Glutamatergic neuron (in vitro differentiated cells): ENCODE measurements at places on chromosomes 5 and 9.

DNA sequence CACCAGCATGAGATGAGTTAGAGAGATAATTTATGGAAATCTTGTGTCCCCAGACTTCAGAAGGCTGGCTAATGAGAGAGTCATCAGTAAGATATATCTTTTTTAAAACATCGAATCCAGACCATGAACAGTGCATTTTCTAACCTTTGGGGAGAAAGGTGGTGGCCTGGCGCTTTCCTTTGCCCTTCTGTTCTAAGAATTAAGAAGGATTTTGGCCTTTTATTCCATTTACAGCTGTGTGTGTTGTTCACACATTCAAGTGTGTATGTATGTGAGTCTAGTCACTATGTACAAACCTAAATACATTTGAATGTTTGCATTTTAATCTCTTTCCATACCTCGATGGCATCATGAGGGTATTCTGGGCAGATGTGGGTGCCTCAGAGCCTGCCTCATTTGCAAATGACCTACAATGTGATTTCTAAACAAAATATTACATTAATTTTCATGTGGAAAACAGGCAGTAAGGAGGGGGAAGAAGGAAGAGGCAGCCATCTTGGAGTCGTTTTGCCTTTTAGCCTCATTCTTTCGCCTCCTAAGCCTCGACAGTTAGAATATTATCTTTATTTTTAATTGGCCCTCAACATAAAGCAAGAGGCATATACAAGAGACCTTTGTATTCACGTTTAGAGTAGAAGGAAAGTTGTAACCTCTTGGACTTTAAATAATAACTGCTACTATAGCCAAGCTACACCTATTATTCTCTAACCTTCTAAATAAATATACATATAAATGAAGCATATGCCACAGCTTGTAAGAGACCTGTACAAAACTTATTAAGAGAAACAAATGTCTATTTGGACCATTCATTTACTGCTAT, 125.3 kb upstream of the TMEM161B start:
- no peak overlapping the region for H3K27ac ChIP-seq
- peaks cover 38% of the 10 kb centered on the region for H3K4me1 ChIP-seq
- peaks cover 10% of the 10 kb centered on the region for H3K27me3 ChIP-seq
- no peaks in the 10 kb centered on the region for H3K36me3 ChIP-seq
- DNase-seq = no peak

GRCh38 chr9:116327701-116328405, 174.3 kb downstream of the PAPPA start:
- no peak overlapping the region for H3K4me3 ChIP-seq
- H3K4me1 ChIP-seq = peaks cover 4% of the 10 kb centered on the region
- H3K36me3 ChIP-seq = no peaks in the 10 kb centered on the region
- no peak overlapping the region for H3K27ac ChIP-seq
- DNase-seq = no peak
- no peaks in the 10 kb centered on the region for H3K27me3 ChIP-seq

- no peaks in the 10 kb centered on the region for H3K27me3 ChIP-seq
- H3K4me3 ChIP-seq = no peak overlapping the region
- H3K4me1 ChIP-seq = no peaks in the 10 kb centered on the region
Observed at GRCh38 chr9:90268613-90269012, 374.0 kb downstream of the DIRAS2 start.

DNA sequence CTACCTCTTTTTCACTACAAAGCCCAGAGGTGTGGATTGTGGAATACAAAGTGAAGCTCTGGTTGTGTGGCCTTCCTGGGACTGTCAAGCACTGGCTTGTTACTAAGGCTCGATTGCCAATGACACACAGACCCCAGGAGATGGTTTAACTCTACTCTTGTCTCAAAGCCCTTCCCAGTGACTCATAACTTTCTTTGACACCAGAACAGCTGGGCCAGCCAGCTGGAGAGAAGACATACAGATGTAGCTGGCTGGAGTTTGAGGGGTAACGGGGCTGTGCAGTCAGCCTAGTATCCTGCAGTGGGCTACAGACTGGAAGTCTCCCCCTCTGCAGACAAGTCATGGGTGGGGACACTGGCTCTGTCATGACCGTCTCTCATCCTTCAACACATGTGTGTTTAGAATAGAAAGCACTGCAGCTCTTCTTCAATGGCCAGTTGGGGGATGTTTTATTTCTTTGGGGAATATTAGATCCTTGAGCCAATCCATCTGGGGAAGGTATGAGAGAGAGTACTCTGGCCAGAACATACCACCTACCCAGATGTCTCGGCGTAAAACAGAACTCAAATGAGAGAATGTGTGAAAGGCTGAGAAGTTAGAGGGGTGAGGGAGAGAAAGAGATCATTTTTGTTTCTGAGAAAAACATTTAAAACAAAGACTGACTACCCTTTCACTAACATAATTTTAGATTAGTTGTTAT, 53.3 kb downstream of the SEMA6A start:
- peak overlapping the region; percentile 74 for H3K4me3 ChIP-seq
- H3K36me3 ChIP-seq = no peaks in the 10 kb centered on the region
- DNase-seq = no peak
- H3K4me1 ChIP-seq = peaks cover 84% of the 10 kb centered on the region
- peaks cover 8% of the 10 kb centered on the region for H3K27me3 ChIP-seq

DNA sequence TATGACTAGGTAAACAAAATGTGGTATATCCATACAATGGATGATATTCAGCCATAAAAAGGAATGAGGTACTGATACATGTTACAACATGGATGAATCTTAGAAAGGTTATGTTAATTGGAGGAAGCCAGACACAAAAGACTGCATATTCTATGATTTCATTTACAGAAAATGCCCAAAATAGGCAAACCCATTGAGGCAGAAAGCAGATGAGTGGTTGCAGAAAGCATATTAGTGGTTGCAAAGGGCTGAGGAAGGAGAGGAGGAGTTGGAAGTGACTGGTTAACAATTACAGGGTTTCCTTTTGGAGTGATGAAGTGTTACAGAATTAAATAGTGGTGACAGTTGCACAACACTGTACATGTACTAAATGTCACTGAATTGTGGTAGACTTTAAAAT, 17.7 kb downstream of the PLGRKT start:
- no peak overlapping the region for H3K27ac ChIP-seq
- no peaks in the 10 kb centered on the region for H3K27me3 ChIP-seq
- no peaks in the 10 kb centered on the region for H3K4me1 ChIP-seq
- H3K36me3 ChIP-seq = no peaks in the 10 kb centered on the region
- no peak for DNase-seq

- no peak for DNase-seq
- no peaks in the 10 kb centered on the region for H3K4me1 ChIP-seq
- H3K27me3 ChIP-seq = no peaks in the 10 kb centered on the region
- H3K27ac ChIP-seq = no peak overlapping the region
Observed at GRCh38 chr9:71924576-71924975, 13.1 kb downstream of the C9orf85 start.

- no peak for DNase-seq
- peaks cover 6% of the 10 kb centered on the region for H3K4me1 ChIP-seq
- no peak overlapping the region for H3K4me3 ChIP-seq
- no peaks in the 10 kb centered on the region for H3K36me3 ChIP-seq
- no peaks in the 10 kb centered on the region for H3K27me3 ChIP-seq
Observed at GRCh38 chr5:3288325-3288724, 307.3 kb upstream of the IRX1 start.

DNA sequence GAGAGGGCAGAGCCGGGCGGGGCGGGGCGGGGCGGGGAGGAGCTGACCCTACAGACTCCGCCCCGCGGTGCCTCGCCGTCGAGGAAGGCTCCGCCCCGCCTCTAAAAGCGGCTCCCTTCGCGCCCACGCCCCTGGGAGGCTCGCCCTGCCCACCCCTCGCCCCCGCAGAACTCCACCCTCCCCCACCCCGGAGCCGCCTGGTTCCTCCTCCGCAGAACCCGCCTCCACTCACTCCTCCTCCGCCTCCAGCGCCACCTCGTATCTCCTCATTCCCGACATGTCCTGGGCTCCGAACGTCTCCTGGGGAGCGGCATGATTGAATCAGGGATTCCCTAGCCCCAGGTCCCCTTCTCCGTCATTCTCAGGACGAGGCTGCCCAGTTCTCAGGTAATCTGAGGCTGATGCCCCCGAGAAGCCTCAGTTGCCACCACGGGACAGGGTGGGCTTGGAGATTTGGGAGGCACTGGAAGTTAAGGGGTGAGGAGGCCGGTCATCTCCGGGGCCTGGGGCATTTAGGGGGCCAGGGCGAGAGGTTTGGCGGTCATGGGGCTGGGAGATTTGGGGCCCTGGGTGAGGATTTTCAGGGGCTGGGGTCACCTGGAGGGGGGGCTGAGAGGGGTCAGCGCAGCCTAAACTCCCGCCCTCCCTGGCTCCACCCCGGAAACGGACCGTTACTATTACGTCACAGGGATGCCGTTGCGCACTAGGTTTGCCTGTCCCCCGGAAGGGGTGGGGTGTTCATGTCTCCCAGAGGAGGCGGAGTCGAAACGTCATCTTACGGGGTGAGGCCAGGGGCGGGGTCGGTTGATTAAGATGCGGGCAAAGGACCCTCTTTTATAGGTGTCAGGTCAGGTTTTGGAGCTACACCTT, 3.2 kb upstream of the CCL27 start:
- peaks cover 7% of the 10 kb centered on the region for H3K36me3 ChIP-seq
- peaks cover 5% of the 10 kb centered on the region for H3K27me3 ChIP-seq
- DNase-seq = peak; percentile 94
- H3K27ac ChIP-seq = peak overlapping the region; percentile 72

- H3K27me3 ChIP-seq = no peaks in the 10 kb centered on the region
- no peaks in the 10 kb centered on the region for H3K36me3 ChIP-seq
- H3K4me3 ChIP-seq = no peak overlapping the region
- H3K27ac ChIP-seq = no peak overlapping the region
Observed at GRCh38 chr9:87829756-87830155, 52.9 kb upstream of the SPATA31E1 start.

DNA sequence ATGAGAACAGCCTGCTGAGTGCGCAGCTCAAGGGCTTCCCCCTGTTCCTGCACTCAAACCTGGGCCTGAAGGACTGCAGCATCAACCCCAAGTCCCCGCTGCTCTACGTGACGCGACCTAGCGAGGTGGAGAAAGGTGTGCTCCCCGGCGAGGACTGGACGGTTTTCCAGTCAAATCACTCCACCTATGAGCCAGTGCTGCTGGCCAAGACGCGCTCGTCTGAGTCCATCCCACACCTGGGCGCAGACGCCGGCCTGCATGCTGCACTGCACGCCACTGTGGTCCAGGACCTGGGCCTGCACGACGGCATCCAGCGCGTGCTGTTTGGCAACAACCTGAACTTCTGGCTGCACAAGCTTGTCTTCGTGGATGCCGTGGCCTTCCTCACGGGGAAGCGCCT, 19.9 kb downstream of the NDST1 start:
- no peak overlapping the region for H3K4me3 ChIP-seq
- peaks cover 3% of the 10 kb centered on the region for H3K27me3 ChIP-seq
- no peak for DNase-seq
- H3K36me3 ChIP-seq = no peaks in the 10 kb centered on the region
- H3K27ac ChIP-seq = no peak overlapping the region

- peak overlapping the region; percentile 91 for H3K4me3 ChIP-seq
- peaks cover 10% of the 10 kb centered on the region for H3K36me3 ChIP-seq
- H3K27ac ChIP-seq = no peak overlapping the region
Observed at GRCh38 chr9:93574900-93575795, 1.2 kb upstream of the PHF2 start.

GRCh38 chr5:15472116-15472515, 27.9 kb upstream of the FBXL7 start:
- H3K27me3 ChIP-seq = no peaks in the 10 kb centered on the region
- H3K27ac ChIP-seq = no peak overlapping the region
- H3K4me1 ChIP-seq = no peaks in the 10 kb centered on the region
- DNase-seq = no peak
- no peak overlapping the region for H3K4me3 ChIP-seq

- H3K27ac ChIP-seq = no peak overlapping the region
- no peak for DNase-seq
- H3K36me3 ChIP-seq = peaks cover 17% of the 10 kb centered on the region
- no peaks in the 10 kb centered on the region for H3K4me1 ChIP-seq
- H3K4me3 ChIP-seq = no peak overlapping the region
- peaks cover 4% of the 10 kb centered on the region for H3K27me3 ChIP-seq
Observed at GRCh38 chr9:135392511-135392910, 87.1 kb upstream of the PPP1R26 start.

DNA sequence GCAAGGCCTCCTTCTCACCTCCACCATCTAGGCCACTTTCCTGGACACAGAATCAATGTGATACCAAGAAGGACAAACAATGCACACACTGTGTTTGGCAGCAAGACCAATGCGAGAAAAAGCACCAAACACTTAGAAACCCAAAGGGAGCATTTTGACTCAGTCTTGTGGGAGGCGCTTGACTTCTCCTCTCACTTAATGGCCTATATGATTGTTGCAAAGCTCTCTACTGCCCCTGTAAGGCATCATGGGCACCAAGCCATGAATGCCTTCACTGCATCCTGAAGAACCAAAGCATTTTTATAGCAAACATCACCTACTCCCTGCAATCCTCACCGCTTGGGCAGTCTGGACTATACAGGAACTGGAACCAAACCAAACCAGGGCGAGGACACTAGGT, 57.5 kb downstream of the CDH6 start:
- H3K27me3 ChIP-seq = peaks cover 2% of the 10 kb centered on the region
- peaks cover 12% of the 10 kb centered on the region for H3K36me3 ChIP-seq
- no peak for DNase-seq
- H3K4me3 ChIP-seq = no peak overlapping the region

GRCh38 chr5:65663804-65664521, 39.1 kb downstream of the SHLD3 start:
- no peaks in the 10 kb centered on the region for H3K36me3 ChIP-seq
- H3K4me3 ChIP-seq = no peak overlapping the region
- no peak overlapping the region for H3K27ac ChIP-seq
- no peak for DNase-seq
- H3K27me3 ChIP-seq = no peaks in the 10 kb centered on the region
- H3K4me1 ChIP-seq = no peaks in the 10 kb centered on the region

- H3K27me3 ChIP-seq = no peaks in the 10 kb centered on the region
- no peaks in the 10 kb centered on the region for H3K4me1 ChIP-seq
- no peaks in the 10 kb centered on the region for H3K36me3 ChIP-seq
- no peak overlapping the region for H3K4me3 ChIP-seq
Observed at GRCh38 chr5:131081913-131082488, 83.1 kb downstream of the HINT1 start.

- no peaks in the 10 kb centered on the region for H3K4me1 ChIP-seq
- H3K27ac ChIP-seq = no peak overlapping the region
- H3K36me3 ChIP-seq = no peaks in the 10 kb centered on the region
- no peak for DNase-seq
Observed at GRCh38 chr5:36054647-36055046, 12.0 kb downstream of the UGT3A2 start.

GRCh38 chr9:118618849-118619248, 750.4 kb downstream of the BRINP1 start:
- H3K4me3 ChIP-seq = no peak overlapping the region
- no peaks in the 10 kb centered on the region for H3K27me3 ChIP-seq
- H3K4me1 ChIP-seq = no peaks in the 10 kb centered on the region
- H3K36me3 ChIP-seq = no peaks in the 10 kb centered on the region

- H3K4me3 ChIP-seq = no peak overlapping the region
- H3K4me1 ChIP-seq = no peaks in the 10 kb centered on the region
- DNase-seq = no peak
- no peak overlapping the region for H3K27ac ChIP-seq
- H3K36me3 ChIP-seq = no peaks in the 10 kb centered on the region
- H3K27me3 ChIP-seq = no peaks in the 10 kb centered on the region
Observed at GRCh38 chr5:56259002-56259511, 25.9 kb upstream of the ANKRD55 start.

DNA sequence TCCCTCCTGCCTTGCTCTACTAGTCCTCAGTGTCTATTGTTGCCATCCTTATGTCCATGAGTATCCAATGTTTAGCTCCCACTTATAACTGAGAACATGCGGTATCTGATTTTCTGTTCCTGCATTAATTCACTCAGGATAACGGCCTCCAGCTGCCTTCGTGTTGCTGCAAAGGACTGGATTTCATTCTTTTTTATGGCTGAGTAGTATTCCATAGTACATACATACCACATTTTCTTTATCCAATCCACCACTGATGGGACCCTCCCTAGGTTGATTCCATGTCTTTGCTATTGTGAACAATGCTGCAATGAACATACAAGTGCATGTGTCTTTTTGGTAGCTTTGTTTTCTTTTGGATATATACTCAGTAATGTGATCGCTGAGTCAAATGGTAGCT, 50.4 kb downstream of the FNIP1 start:
- H3K27me3 ChIP-seq = no peaks in the 10 kb centered on the region
- H3K4me3 ChIP-seq = no peak overlapping the region
